SK-N-DZ (cell line): ENCODE measurements at places on chromosomes 6 and 20.

- DNase-seq, result no peak
Observed at GRCh38 chr6:33107641-33108040, 31.9 kb downstream of the HLA-DPB1 start.

DNA sequence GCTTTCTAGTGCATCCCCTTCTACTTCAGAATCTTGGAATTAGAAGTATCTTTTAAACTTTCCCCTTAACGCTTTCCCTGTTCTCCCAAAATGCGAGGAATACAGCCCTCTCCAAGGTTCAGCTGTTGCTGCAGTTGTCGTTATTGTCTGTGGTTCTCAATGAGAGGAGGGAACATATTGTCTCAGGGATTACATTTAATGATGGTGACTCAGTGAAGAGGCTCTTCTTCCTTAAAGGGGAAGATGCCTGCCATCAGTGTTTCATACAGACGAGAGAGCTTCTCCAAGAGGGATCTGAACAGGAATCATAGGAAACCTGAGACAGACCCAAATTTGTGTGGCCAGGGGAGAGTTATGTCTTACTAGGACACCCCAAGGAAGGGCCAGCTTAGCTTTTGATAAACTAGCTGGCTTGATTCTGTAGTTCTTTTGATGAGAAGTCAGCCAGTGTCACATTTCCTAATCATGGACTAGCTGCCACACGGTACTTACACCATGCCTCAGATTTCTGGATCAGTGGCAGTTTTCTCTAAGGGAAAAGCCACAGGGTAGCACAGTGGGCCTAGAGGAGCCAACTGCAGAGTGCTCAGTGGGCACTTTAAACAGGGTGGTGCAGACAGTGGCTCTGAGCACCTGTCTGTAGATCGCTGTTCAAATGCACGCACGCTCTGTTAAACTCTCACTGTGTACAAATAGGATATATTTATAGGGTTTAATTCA is 59.7 kb upstream of the TMEM181 start:
- no peak for DNase-seq

GRCh38 chr6:10424040-10424439 is 9.2 kb upstream of the TFAP2A start:
- no peak for DNase-seq

GRCh38 chr6:168238159-168238909 is 81.2 kb downstream of the DACT2 start:
- no peak for DNase-seq

DNA sequence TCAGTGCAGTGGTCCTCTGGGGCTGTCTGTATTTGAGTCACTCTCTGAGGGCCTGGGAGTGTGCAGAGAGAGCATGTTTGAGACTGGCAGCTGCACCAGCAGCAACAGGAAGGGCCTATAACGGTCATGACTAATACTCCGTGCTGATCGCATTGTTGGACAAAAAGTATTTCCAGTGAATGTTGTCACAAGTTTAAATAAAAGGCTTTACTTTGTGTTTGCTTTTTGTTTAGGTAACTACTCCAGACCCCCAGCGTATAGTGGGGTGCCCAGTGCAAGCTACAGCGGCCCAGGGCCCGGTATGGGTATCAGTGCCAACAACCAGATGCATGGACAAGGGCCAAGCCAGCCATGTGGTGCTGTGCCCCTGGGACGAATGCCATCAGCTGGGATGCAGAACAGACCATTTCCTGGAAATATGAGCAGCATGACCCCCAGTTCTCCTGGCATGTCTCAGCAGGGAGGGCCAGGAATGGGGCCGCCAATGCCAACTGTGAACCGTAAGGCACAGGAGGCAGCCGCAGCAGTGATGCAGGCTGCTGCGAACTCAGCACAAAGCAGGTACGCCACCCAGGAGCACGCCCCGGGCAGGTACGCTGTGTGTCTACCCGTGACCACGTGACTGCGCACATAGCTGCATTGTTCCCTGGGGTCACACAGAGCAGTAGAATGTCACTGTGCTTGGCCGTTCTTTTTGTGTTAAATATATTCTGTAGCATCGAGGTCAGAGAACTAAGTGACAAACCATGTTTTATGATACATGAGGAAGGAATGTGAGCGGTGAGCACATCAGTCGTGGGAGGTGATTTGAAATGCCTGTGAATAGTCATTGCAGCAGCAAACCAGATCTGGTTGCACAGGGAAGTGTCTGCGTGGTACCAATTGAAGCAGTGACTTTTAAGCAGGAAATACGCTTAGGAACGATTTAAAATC is 174.7 kb downstream of the TMEM242 start:
- no peak for DNase-seq

GRCh38 chr6:41325446-41326066 is 9.9 kb upstream of the NCR2 start:
- no peak for DNase-seq

GRCh38 chr6:31120151-31120915 is at the start of gene CDSN:
Gene CDSN (minus strand): TSS chr6:31120446. CDS start chr6:31120419, 27 bp downstream.
- no peak for DNase-seq

DNA sequence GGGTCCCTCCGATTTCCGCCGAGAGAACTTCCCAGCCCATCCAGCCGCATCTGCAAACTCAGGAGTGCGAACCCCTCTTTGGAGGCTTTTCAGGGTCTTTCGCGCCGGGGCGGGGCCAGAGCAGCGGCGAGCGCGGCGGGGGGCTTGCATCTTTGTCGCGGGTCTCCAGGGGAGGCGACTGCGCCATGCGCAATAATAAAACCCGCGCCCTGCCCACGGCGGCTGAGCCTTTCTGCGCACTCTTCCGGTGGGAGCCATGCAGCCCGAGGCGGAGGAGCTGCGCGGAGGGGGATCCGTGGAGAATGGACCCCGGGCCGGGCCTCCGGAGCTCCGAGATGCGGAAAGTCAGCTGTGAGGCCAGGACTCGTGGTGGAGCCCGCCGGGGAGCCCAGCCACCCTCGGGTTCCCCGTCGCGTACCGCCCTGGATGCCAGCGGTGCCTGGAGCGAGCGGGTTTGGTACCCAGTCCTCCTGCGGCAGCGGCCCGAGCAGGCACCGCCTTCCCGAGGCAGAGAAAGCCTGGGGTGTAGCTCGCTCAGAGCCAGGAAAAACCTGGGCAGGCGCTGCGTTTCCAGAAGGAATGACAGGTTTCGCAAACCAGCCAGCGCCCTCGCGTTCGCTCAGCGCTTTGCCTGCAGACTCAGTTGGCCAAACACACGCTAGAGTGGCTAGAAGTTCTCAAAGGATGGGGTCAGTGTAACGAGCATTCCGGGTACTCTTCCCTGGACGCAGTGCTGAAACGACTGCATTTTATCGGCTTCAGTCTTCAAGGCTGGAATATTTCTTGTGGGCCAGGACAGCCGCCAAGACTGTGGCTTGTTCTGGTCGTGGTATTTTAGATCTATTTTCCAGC is 1.2 kb downstream of the AKAP12 start:
- DNase-seq, result peak; percentile 67

GRCh38 chr20:41618807-41619311 is 682 bp upstream of the CHD6 start:
- no peak for DNase-seq

DNA sequence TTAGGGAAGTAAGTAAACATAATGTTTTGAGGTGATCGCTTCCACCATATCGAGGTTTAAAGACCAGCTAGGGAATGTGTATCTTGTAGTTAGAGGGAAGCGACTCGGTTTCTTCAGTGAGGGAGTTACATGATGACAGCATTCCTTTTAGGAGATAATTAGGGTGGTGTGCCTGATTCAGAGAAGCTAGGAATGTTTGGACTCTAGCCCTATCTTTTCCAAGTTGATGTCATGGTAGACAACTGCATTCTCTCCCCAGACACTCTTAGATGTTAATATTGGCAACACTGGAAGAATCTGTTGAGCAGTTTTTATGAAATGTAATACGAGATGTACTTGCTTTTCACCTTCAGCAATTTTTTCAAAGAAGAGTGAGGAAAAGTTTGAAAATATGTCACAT is 12.9 kb upstream of the HIVEP1 start:
- no peak for DNase-seq

GRCh38 chr6:14838133-14838583 is 407.7 kb upstream of the JARID2 start:
- no peak for DNase-seq

DNA sequence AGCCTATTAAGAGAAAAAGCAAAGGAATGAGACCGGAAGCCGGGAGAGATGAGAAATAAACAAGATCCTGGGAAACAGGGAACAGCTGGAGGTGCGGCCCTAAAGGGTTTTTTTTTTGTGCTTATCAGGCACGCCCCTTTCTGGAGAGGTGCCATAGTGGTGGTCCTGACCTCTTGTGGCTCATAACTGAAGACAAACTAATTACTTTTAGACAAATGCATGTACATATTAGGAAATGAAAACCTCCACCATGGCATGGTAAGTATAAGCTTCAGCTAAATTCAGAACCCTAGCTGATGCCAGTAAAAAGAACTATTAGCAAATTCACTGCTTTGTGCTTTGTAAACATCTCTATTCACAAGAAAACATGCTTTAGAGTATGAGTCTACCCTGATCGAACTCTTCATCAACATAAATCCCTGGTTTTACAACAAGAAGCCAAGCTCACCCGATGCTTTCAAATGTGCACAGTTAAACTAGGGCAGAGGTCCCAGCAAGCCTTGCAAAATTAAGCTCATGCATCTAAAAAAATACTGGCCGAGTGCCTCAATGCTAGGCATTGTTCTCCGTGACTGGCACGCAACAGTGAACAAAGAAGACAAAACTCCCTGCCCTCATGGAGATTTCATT is 96.4 kb upstream of the MRPS10 start:
- DNase-seq, result no peak

DNA sequence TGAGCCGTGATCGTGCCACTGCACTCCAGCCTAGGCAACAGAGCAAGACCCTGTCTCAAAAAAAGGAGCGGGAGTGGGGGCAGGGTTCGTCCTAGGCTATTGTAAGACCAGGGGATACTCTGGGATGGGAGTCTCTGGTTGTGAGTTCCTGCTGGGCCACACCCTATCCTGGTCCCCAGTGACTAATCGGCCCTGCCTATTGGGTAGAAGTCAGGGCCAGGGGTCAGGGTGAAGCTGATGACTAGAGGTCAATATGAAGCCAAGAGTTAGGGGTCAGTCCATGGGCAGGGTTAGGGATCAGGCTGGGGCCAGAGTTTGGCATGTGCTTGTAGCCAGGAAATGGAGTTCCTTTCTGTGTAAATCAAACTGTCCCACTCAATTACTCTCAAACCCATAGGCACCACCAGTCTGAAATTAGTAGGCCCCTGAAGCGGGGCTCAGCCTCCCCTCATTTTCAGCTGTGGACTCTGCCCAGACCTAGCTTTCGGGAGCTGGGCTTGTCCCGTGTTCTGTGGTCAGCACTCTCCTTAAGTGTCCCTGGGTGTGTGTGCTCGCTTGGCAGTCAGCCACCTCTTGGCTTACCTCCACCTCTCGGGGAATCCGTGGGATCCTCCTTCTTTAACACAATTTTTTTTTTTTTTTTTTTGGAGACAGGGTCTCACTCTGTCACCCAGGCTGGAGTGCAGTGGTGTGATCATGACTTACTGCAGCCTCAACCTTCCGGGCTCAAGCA is 1.8 kb downstream of the HSPA12B start:
- DNase-seq, result no peak

DNA sequence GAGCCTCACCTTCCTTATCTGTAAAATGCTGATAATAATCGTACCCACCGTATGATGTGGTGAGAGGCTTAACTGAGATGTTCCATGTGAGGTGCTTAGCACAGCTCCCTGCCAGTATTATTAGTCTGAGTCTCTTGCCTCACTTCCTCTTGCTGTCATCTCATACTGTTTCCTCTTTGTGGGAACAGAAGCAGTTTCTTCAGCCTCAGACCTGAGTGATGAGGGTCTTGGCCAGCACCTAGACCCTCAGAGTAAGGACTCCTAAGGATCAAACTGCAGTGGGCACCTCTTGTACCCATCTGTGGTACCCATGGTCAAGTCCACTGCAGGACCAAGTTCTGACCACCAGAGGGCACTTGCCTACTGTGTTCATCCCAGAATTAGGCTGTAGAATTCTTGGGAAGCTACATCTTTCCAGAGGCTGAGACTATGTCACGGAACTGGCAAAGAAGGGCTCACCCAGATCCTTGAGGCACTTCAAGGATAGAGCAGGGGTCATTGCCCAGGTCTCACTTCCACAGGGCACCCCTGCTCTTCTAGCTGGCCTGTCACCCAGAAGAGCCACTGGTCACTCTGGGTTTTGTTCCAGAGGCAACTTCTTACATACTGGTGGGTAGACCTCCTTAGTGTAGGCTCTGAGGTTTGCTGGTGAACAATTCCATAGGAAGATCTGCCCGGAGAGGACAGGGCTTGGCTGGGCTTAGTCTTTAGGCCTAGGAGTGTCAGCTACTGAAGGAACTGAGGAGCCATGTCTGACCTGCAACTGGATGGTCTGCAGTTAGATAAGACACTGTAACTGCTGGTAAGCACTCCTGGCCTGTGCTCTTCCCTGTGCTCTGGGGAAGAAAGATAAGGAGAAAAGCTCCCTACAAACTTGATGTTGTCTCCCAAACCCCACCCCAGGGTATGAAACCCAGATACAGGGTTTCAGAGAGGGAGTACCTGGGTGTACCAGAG is 20.6 kb upstream of the SGK2 start:
- DNase-seq, result peak; percentile 71

DNA sequence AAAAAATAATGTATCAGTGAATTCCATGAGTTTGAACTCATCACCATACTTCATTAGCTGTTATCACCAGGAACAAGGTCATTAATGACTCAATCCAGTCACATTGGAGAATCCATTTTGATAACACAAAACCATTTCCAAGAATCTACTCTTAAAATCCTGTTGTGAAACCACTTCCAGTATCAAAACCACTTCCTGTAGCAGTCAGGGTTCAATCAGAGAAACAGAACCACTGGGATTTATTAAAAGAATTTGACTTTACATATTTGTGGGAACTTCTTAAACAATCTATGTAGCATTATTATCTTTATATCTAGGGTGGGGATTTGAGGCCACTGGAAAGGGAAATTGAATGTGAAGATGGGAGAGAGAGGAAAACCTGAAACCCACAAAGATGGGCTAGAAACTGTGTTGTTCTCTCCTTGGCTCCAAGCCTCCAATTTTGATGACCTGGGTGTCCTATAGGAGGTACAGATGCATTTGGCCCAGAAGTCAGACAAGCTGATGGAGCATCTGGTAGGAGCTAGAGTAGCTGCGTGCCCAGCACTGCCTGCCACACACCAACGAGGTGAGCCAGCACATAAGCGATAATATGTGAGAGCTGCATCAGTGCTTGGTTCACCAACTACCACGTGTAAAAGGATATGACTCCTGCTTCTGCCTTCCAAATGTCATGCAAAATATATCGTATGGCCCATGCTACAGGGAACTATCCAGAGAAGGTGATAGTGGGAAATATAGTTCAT is 117.0 kb downstream of the TMEM200A start:
- no peak for DNase-seq

GRCh38 chr6:11202513-11203305 is 29.8 kb downstream of the NEDD9 start:
- DNase-seq, result no peak
